Esophagus squamous epithelium (tissue), 5 donors: ENCODE measurements at places on chromosomes 7 and 10. TPM values are rescaled to one million over a fixed set of nuclear protein-coding genes. Genes with fewer than 3 reads are reported as not detected.

DNA sequence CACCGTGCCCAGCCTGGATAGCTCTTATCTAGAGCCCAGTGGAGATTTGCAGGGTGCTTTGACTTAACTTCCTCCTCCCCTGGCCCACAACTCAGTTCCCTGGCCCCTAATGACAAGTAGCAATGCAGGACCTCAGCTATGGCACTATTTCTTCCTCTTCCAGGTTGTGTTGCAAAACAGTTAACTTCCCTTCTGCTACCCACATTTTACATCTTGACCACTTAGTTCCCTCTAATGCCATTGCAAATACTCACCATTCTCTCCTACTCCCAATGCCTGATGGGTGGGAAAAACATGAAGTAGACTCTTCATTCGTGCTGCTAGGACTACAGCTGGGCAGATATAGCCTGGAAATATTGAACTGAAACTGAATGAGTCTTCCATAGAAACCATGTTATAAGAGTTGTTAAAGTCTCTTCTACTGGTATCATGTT lies 39.1 kb upstream of the FGL2 start:
- no peak for DNase-seq

The UROS gene
- total RNA-seq = 22.7 TPM

The RSPH10B2 gene
- total RNA-seq = not detected

DNA sequence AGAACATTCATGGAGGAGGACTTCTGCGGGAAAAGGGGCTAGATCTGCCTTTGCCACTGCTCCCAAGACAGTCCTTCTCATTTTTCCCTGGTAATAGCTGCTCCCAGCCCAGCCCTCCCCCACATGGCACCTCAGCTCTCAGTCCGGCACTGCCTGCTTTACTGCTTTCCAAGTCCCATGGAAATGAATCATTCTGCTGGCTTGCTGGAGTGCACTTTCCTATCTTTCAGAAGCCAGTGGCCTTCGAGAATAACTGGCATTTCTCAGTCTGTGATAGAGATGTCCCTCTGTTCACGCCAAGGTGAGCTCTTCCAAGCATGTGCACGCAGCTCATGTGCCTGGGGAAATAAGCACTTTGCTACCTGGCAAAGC lies 61.4 kb downstream of the SYPL1 start:
- DNase-seq = no peak

GRCh38 chr7:46953008-46953407 lies 628.9 kb downstream of the TNS3 start:
- no peak for DNase-seq

- DNase-seq = no peak
Observed at GRCh38 chr10:48551861-48552591, 52.8 kb downstream of the ARHGAP22 start.

The SUGCT gene
- total RNA-seq = 0.83 TPM

DNA sequence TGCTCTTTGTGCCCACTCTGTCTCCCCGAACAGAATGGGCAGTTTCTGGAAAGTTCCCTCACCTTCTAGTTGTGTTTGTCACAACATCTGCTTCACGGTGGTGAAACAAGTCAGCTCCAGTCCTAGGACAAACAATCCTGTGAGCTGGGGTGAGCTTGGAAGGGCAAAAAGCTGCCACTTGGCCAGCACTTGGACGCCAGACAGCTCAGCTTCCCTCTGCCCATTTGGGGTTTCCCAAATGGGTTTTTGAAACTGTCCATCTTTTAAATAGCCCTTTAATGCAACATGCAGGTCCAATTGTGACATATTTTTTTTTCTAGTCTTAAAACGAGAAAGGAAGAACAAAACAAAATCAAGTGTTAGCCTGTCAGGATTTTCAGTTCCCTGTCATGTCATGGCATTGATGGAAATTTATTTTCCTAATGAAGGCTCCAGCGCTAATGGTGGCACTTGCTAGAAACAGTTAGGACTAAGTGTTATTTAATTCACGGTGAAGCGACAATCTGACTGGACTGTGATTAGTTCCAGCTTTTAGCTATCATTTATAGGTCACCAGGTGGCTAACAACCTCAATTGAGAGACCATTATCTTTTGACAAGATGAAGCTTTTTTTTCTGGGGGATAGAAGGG lies 181.7 kb downstream of the MYOF start:
- no peak for DNase-seq

The PRSS37 gene
- not detected for total RNA-seq

DNA sequence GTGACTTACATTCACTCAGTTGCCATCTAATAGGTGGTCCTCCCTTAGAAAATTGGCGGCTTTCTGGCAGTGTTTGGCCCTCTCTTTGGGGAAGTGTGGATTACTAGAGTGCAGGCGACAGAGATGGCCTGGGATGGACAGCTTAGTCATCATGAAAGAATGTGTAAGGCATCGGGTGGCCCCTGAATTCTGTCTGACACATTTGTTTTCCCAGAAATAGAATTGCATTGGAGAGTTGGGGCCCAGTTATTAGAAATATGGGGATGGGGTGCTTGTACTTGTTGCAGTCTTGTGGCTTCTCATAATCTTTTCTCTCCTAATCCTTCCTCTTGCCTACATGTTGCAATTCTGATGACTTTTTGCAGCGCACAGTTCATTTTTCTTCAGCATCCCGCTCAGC lies 13.8 kb downstream of the TCF7L2 start:
- DNase-seq = no peak

DNA sequence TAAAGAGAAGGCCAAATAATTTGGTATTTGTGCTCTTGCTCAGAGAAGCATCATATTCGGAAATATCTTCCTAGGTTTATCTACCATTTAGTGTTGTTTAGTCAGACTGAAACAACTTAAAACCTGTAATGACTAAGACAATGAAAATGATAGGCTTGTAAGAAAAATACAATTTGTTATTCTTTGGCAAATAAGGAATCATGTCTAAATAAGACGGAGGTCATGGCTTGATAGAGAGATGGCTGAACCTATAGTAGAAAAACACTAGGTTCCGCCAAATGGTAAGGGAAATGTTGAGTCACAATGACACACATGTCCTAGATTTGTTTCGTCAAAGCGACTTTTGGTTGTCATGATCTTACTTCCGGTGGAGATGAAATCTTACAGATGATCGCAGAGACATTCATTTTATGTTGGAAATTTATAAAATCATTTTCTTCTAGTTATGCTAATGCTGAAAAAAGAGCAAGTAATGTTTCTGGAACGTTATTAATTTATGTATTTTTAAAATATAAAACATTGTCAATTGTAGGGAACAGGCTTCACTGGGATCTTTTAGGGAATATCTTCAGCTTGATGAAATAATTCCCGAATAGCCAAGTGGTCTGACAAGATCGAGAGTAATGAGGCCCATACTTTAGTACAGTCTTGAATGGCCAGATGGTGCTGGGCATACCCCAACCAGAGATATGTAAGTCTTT lies 1.0 kb downstream of the SRGN start:
- DNase-seq = no peak

The PRKG1 gene
- 5.2 TPM for total RNA-seq

GRCh38 chr10:660413-660969 lies 29.0 kb downstream of the DIP2C start:
- DNase-seq = no peak

DNA sequence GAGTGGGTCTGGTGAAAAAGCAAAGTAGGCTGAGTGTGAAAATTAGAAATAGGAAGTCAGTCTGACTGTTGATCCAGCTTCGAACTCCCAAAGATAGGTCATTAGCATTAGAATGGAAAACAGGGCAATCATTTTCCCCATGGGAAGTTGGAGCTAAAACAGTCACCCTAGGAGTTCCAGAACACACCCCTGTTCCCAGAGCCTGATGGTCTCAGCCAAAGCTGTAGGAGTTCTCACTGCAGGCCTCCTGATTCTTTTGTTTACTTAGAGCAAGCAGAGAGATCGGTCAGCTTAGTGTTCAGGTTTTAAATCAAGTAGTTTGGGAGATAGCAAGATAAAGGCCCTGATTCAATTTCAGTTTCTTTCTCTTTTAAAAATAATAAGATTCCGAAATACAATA lies 28.8 kb upstream of the JCAD start:
- no peak for DNase-seq

DNA sequence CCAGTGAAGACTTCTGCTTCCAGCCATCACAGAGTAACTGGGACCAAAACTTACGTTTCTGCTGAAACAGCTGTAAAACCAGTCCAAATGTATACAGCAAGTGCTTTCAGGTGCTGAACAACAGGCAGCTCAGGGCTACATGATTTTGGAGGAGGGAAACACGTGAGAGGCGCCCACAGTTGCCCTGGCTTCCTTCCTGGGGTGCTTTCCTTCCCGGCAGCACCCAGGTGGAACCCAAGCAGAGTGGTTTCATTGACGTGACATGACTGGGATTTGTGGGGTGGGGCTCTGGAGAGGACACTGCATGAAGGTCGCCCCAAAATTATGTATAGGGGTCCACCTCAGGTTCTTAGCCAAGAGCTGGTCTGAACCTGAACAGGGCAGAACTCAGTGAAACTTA lies 34.2 kb downstream of the IL2RA start:
- no peak for DNase-seq

The CYP2E1 gene
- 13.2 TPM for total RNA-seq

- DNase-seq = no peak
Observed at GRCh38 chr7:92075455-92076158, 58.7 kb downstream of the CYP51A1 start.

The HMX2 gene
- not detected for total RNA-seq

The C7orf57 gene
- 0.88 TPM for total RNA-seq

GRCh38 chr10:102421507-102421756 lies 796 bp downstream of the FBXL15 start:
- DNase-seq = no peak

The STEAP1 gene
- 15.6 TPM for total RNA-seq

The FBXL13 gene
- 0.45 TPM for total RNA-seq

GRCh38 chr10:7773845-7774801 lies 13.7 kb downstream of the KIN start:
- no peak for DNase-seq

The MMRN2 gene
- total RNA-seq = 14.8 TPM

The VWDE gene
- total RNA-seq = 1.5 TPM

GRCh38 chr10:100786591-100786990 lies 41.2 kb downstream of the PAX2 start:
- DNase-seq = no peak

GRCh38 chr10:119859420-119860258 lies 13.0 kb downstream of the MCMBP start:
- DNase-seq = no peak

DNA sequence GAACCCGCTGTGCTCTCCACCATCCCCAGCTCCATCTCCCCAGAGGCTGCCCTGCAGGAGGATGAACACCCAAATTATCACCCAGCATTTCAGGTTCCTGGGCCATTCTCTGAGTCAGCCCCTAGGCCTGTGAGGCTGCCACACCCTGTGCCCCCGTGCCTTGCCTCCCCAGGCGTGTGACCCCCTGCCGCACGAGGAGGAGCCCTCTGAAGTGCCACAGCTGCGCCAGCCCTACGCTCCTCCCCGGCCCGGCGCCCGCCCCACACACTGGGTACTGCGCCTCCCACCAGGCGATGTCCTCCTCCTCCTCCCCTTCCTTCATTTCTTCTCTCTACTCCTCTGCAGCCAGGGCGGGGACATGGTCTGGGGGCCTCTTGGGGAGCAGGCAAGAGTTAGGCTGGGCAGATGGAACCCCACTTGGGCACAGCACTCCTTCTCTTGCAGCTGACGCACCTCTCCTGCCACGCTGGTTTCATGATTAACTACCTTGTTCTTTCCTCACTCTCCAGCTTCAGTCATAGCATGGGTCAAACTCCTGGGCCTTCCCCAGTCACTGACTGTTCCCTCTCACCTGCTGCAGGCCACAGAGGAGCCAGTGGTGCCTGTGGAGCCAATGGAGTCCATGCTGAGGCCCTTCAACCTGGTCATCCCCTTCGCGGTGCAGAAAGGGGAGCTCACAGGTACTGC lies 12.7 kb upstream of the ATP6V1F start:
- no peak for DNase-seq

DNA sequence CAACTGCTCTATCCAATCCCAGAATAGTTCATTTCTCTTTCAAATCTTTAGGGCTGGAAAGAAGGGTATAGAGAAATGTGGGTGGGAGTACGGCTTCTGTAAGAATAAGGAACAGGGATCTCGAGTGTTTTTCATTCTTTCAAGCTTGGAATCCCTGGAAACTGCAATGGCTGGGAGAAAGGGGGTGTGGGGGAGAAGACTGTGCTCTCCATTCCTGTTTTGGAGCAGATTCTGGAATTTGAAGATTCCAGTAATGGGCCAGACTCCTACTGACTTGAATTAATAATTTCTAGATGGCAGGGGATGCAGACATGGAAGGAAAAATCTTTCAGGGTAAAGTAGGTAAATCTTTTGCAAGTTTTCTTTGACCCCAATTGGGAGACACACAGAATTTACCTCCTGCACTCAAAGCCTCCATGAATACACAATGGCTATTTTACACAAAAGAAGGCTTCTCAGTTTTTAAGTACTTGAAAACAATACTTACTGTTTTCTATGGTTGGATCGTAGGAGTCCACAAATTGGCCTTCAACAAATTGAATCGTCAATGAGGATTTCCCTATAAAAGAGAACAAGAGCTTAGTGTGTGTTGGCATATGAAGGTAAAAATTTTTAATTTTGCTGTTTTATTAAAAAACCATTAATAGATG lies 29.1 kb downstream of the RHEB start:
- no peak for DNase-seq

DNA sequence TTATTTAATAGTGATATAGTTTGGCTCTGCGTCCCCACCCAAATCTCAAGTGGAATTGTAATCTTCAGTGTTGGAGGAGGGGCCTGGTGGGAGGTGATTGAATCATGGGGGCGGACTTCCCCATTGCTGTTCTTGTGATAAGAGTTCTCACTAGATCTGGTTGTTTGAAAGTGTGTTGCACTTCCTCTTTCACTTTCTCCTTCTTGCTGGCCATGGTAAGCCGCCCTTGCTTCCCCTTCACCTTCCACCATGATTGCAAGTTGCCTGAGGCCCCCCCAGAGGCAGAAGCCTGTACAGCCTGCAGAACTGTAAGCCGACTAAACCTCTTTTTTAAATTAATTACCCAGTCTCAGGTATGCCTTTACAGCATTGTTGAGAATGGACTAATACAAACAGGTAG lies 101.4 kb downstream of the MTPAP start:
- no peak for DNase-seq

GRCh38 chr7:146175716-146176115 lies 59.1 kb downstream of the CNTNAP2 start:
- no peak for DNase-seq

GRCh38 chr7:33114976-33115375 lies 5.8 kb upstream of the RP9 start:
- no peak for DNase-seq

- DNase-seq = no peak
Observed at GRCh38 chr10:70169011-70169410, 1.3 kb downstream of the SAR1A start.

The SPDYE8 gene
- not detected for total RNA-seq
